SW 1271 (cell line): ENCODE measurements at places on chromosomes 3 and 15.

DNA sequence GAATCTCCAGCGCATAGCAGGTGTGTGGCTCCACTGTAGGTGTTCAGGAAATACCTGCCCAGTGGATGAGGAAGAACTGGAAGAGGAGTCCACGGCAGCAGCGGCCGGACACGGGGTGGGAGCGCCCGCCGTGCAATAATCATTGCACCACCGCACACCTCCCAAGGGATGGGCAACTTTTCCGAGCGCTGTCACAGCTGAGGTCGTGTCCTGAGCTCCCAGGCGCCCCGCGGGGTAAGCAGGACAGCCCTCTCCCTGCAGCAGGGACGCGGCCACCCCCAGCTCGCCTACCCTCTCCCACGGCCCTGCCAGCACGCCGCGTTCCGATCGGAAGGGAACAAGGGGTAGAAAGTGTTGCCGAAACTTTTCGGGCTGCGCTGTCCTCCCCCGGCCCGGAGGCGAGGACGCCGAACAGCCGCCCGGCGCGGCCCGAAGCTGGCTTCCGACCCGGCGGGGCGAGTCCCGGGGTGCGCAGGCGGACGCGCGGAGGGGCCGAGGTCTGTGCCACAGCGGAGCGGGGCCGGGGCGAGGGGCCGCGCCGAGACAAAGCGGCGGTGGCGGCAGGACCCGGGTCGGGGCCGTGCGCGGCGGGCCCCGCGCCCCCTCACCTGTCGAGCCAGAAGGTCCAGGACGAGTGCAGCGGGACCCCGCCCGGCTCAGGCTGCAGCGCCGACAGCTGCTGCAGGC lies 475 bp downstream of the EIF4E3 start:
- DNase-seq, result no peak

DNA sequence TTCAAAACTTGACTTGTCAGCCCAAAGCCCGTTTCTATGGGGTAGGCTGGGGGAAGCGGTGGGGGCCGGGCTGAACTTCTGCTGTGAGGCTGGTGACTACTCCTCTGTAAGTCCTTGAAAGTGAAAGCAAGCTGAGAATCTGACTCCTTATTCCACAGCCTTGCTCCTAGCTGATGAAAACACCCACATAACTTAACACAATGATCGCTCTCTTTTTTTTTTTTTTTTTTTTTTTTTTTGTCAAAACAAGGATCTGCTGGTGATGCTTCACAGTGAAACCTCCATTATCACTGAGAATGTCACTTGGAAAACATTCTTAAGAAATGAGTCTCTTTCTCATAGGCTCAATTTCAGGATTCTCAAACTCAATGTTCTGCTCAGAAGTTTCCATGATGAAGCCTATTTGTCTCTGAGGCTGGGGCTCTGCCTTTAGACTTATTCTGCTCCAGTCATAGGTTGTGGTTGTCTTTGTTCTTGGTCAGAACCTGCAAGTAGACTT lies 31.4 kb upstream of the TKT start:
- no peak for DNase-seq

GRCh38 chr3:56297281-56297840 lies 170.9 kb downstream of the ERC2 start:
- no peak for DNase-seq

DNA sequence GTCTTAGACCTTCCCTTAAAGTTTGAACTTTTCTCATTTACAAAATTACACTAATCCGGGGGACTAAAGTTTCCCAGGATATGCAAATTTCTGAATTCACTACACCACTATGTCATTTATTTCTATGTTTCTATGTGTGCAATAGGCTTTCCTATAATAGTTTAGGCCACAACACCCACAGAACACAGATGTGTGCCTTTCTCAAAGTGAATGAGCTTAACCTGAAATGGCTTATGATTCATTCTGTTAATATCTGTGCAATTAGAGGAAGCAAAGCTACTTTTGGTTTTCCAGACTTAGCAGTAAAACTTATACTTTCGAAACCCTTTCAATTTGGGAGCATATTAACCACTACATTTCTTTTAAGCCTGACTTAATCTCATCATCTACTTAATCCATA lies 748.1 kb downstream of the GBE1 start:
- no peak for DNase-seq
